ENCODE measurements at places on chromosomes 1 and 21.

GRCh38 chr1:205970486-205970885 is 27.2 kb upstream of the SLC26A9 start:
- DNase-seq = no peak

DNA sequence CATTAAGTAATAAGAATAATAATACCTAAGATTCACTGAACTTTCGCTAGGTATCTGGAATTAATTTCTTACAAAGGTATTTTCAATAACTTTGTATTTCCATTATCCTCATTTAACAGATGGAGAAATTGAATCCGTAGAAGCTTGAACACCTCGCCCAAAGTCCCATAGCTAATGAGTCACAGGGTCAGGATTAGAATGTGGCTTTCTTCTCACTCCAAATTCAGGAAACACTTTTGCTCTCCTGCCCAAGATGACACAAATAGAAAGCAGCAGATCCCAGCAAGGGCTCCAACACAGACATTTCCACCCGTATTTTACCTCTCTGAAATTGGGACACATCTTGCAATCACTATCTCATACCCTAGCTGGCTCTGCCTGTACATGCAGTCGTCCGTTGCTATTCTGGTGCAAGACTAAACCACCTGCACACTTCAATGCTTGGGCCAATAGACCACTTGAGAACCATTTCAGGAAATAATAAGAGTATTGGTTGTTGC is 125.9 kb upstream of the GREM2 start:
- DNase-seq = no peak

GRCh38 chr1:23661887-23662286 is 29.7 kb upstream of the RPL11 start:
- DNase-seq = no peak

DNA sequence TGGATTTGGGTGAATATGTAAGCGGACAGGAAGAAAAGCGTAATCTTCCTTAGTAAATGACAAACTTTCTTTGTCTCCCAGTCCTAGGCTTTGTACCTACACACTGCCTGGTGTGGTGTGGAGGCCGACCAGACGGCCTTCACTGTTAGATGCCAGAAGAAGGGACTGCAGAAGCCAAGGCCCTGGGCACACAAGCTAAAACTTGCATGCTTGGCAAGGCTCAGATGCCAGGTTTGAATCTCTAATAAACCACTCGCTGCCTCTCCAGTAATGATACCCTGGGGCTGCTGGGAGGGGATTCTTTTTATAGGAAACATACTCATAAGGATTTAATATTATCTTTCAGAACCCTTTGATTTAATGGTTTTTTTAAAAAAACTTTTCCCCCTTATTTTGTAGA is 263.8 kb downstream of the PTPRC start:
- DNase-seq = no peak

- no peak for DNase-seq
These were observed 42.9 kb downstream of the ATP1A1 start for GRCh38 chr1:116415699-116416533.

DNA sequence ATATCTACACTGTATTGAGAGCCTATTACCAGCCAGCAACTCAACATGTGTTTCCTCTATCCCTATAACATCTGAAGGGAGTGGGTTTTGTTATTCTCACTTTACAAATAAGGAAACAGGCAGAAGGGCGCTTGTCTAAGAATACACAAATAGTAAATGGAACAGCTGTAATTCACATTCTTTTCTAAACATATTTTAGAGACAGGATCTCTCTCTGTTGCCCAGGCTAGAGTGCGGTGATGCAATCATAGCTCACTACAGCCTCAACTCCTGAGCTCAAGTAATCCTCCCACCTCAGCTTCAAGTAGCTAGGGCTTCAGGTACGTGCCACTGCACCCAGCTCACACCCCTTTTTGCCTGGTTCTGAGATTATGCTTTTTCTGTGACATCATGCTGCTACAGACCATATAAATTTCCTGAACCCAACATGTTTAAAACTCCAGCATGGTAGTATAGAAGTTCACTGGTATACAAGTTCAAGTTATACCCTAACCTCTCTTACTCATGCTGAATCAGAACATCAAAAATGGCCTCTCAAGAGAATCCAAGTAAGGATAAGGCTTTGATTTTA is 8.6 kb upstream of the TACSTD2 start:
- peak; percentile 74 for DNase-seq

- no peak for DNase-seq
These were observed 78.3 kb upstream of the KCTD3 start for GRCh38 chr1:215488850-215489249.

DNA sequence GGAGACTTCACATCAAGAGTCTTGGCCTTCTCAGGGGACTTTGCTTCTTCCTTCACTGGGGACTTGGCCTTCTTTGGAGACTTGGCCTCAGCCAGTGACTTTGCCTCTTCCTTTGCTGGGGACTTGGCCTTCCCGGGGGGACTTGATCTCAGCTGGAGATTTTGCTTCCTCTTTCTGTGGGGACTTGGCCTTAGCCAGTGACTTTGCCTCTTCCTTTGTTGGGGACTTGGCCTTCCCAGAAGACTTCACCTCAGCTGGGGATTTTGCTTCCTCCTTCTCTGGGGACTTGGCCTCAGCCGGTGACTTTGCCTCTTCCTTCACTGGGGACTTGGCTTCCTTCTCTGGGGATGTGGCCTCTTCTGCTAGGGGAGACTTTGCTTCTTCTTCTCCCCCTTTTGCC is 13.5 kb upstream of the CD2 start:
- no peak for DNase-seq

Measured in fibroblast of lung (primary cell).